ENCODE measurements at places on chromosomes 6 and 20. TPM values are rescaled to one million over a fixed set of nuclear protein-coding genes. Genes with fewer than 3 reads are reported as not detected.

The RAB32 gene
- total RNA-seq = 36.8 TPM

The PTGIS gene
- 42.1 TPM for total RNA-seq

The ZFP57 gene
- total RNA-seq = not detected

The ZBTB46 gene
- total RNA-seq = 19.7 TPM

The DCDC2 gene
- 5.3 TPM for total RNA-seq

The BTBD9 gene
- 47.9 TPM for total RNA-seq

The BEND6 gene
- 1.2 TPM for total RNA-seq

The ARMC12 gene
- total RNA-seq = 0.52 TPM

The PSMB8 gene
- 86.9 TPM for total RNA-seq

The KCNK5 gene
- 10.0 TPM for total RNA-seq

The BHLHE23 gene
- total RNA-seq = not detected

The TRIM31 gene
- total RNA-seq = 0.35 TPM

The FLRT3 gene
- 71.2 TPM for total RNA-seq

The CPNE5 gene
- total RNA-seq = 2.3 TPM

The WFDC5 gene
- 1.3 TPM for total RNA-seq

The CCM2L gene
- total RNA-seq = 23.2 TPM

The TAP2 gene
- 56.4 TPM for total RNA-seq

The FRMD1 gene
- 0.09 TPM for total RNA-seq

The ADTRP gene
- 21.0 TPM for total RNA-seq

The PRSS35 gene
- total RNA-seq = 1.3 TPM

The FHL5 gene
- total RNA-seq = 40.1 TPM

The SLPI gene
- 966 TPM for total RNA-seq

The RBM24 gene
- 0.49 TPM for total RNA-seq

The RRAGD gene
- 44.0 TPM for total RNA-seq

The SNAP25 gene
- 1.9 TPM for total RNA-seq

The SLC22A16 gene
- 0.87 TPM for total RNA-seq

The HLA-F gene
- total RNA-seq = 157 TPM

The ADAM33 gene
- 11.0 TPM for total RNA-seq

The PPP1R3G gene
- 0.46 TPM for total RNA-seq

The MAVS gene
- 41.5 TPM for total RNA-seq

The RFX6 gene
- total RNA-seq = not detected

The LHFPL5 gene
- total RNA-seq = not detected

The GJA10 gene
- total RNA-seq = not detected

The NNAT gene
- 0.43 TPM for total RNA-seq

The CARMIL1 gene
- 37.6 TPM for total RNA-seq

The SMOC2 gene
- total RNA-seq = 33.1 TPM

The OVOL2 gene
- total RNA-seq = 6.7 TPM

The SLC32A1 gene
- total RNA-seq = not detected

The PACRG gene
- 1.5 TPM for total RNA-seq

The OTOR gene
- not detected for total RNA-seq

The LRRN4 gene
- total RNA-seq = 76.6 TPM

The LRP11 gene
- total RNA-seq = 51.1 TPM

The SNX21 gene
- 23.4 TPM for total RNA-seq

The MCCD1 gene
- total RNA-seq = not detected

The MACROD2 gene
- total RNA-seq = 78.2 TPM

The KIAA0408 gene
- total RNA-seq = 55.0 TPM

The TCP11 gene
- not detected for total RNA-seq
